ENCODE measurements at places on chromosomes 5 and 9. TPM values are rescaled to one million over a fixed set of nuclear protein-coding genes. Genes with fewer than 3 reads are reported as not detected.
A peak's percentile ranks its signal among the peaks of the same experiment; 100 is the strongest.

Gene IL33
- not detected for total RNA-seq

Gene CDH6
- total RNA-seq = 0.04 TPM

DNA sequence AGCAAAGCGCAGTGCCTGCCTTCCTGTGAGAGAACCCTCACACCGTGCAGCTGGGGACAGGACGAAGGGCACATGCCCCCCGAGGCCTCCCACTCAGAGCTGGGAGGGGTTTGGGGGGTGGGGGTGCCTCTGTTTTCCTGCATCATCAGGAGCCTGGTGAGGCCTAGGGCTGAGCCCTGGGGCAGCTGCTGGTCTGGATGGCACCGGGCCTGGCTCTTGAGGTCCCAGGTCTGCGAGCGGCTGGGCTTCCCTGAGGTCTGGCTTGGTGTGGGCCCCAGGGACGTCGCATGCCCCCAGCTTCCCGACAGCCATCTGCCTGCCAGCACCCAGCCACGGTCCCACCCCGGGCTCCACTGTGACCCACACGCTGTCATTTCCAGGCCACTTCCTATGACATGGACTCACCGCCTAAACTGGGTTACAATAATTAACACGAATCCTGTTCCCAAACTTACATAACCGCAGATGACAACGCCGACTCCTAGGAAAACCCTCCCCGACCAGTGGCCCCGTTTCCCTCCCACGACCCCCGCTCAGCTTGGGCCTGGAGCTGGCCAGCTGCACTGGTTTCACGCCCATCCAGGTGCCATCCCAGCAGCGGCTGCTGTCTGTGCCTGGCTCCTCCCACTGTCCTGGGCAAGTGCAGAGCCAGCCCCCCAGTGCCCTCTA lies 8.7 kb downstream of the NACC2 start:
- no peaks in the 10 kb centered on the region for H3K4me1 ChIP-seq
- DNase-seq = no peak
- no peak overlapping the region for H3K4me3 ChIP-seq
- no peak overlapping the region for H3K27ac ChIP-seq
- H3K27me3 ChIP-seq = no peaks in the 10 kb centered on the region
- no peaks in the 10 kb centered on the region for H3K36me3 ChIP-seq

Gene FOXD4L3
- total RNA-seq = 0.21 TPM

Gene FCN2
- total RNA-seq = not detected

DNA sequence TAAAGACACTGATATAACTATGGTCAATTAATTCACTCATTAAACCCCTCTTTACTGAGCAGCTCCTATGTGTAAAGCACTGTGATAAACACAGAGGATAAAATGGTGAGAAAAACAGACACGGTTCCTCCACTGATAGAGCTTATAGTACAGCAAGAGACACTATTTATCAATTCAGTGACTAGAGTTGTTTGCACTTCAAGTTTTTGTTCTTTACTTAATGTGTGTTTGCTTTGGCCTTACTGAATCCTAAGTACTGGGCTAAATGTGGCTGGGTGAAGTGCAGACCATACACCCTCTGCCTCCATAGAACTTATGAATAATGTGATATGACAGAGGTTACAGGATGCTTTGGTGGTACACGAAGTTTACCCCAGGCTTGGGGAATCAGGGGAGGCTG lies 80.1 kb upstream of the ITGA1 start:
- DNase-seq = no peak
- no peaks in the 10 kb centered on the region for H3K27me3 ChIP-seq
- no peak overlapping the region for H3K4me3 ChIP-seq
- H3K27ac ChIP-seq = no peak overlapping the region
- no peaks in the 10 kb centered on the region for H3K4me1 ChIP-seq

DNA sequence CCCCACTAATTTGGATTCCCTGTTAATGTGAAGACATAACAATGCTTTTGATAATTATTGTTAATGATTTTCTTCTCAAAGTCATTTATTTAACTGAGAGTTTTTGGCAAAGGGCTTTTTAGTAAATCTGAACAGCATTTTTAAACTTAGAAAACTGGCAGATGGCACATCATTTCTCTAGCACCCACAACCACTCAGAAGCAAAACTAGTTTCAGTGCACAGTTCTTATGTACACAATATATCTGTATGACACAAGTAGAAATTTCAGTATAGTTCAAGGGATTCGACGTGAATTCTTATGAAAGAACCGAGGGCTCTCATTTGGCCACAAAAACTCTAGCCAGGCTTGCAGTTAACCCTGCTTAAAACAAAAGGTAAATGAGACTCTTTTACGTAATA lies 231.4 kb upstream of the CDH9 start:
- H3K36me3 ChIP-seq = no peaks in the 10 kb centered on the region
- no peaks in the 10 kb centered on the region for H3K27me3 ChIP-seq

Gene KLF4
- 0.56 TPM for total RNA-seq

Gene TMEM171
- not detected for total RNA-seq

GRCh38 chr5:108617467-108618435 lies 129.9 kb upstream of the FER start:
- H3K36me3 ChIP-seq = no peaks in the 10 kb centered on the region
- no peak for DNase-seq
- H3K27ac ChIP-seq = no peak overlapping the region

DNA sequence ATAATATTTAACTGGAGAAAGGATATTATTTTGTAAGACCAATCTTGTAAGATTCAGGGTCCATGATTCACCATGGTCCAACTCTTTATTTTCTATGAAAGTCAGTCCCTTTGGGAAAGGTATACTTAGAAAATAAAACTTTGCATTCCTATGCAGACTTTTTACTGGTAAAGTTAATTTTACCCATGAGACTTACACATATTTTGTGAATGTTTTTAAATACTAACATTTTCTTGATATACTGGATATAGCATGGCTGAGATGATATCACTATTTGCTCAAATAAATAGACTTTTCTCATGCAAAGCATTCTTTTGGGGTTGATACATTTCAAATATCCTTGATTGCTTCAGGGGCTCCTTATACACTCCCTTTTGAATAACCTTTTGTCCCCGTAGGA lies 512.1 kb downstream of the MAN2A1 start:
- H3K36me3 ChIP-seq = no peaks in the 10 kb centered on the region
- DNase-seq = no peak
- H3K4me1 ChIP-seq = peaks cover 10% of the 10 kb centered on the region
- no peak overlapping the region for H3K4me3 ChIP-seq
- H3K27ac ChIP-seq = no peak overlapping the region

DNA sequence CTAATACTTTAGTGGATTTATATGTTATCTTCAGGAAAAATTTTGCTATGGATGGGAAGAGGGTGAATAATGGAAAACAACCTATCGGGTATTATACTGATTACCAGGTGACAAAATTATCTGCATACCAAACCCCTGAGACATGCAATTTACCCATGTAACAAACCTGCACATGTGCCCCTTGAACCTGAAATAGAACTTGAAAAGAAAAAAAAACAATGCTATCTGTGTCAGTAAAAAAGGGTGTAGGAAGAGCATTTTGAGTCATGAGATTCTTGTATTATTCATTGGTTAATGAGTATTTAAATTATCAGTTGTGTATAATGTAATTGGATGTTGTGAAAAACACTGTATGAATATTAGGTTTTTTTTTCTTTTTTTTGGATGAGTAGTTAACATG lies 75.4 kb downstream of the PRR16 start:
- H3K27me3 ChIP-seq = no peaks in the 10 kb centered on the region
- no peak for DNase-seq
- H3K36me3 ChIP-seq = no peaks in the 10 kb centered on the region
- no peaks in the 10 kb centered on the region for H3K4me1 ChIP-seq

GRCh38 chr5:63245271-63245670 lies 666.7 kb downstream of the LRRC70 start:
- H3K27ac ChIP-seq = no peak overlapping the region
- no peaks in the 10 kb centered on the region for H3K27me3 ChIP-seq
- no peak overlapping the region for H3K4me3 ChIP-seq
- H3K36me3 ChIP-seq = no peaks in the 10 kb centered on the region
- DNase-seq = no peak
- no peaks in the 10 kb centered on the region for H3K4me1 ChIP-seq

- H3K4me3 ChIP-seq = no peak overlapping the region
- no peaks in the 10 kb centered on the region for H3K27me3 ChIP-seq
- no peak overlapping the region for H3K27ac ChIP-seq
Measured at GRCh38 chr9:87610200-87611155, 112.8 kb downstream of the DAPK1 start.

GRCh38 chr9:2623288-2624050 lies 1.9 kb downstream of the VLDLR start:
- peak overlapping the region; percentile 59 for H3K4me3 ChIP-seq
- peaks cover 30% of the 10 kb centered on the region for H3K4me1 ChIP-seq
- DNase-seq = peak; percentile 77
- peaks cover 8% of the 10 kb centered on the region for H3K27me3 ChIP-seq

Gene CTSV
- total RNA-seq = 29.0 TPM

- peaks cover 10% of the 10 kb centered on the region for H3K4me1 ChIP-seq
- H3K4me3 ChIP-seq = no peak overlapping the region
- no peaks in the 10 kb centered on the region for H3K27me3 ChIP-seq
- H3K36me3 ChIP-seq = no peaks in the 10 kb centered on the region
- H3K27ac ChIP-seq = no peak overlapping the region
- DNase-seq = no peak
Measured at GRCh38 chr5:167701051-167701450, 590.4 kb upstream of the WWC1 start.

Gene CARTPT
- total RNA-seq = not detected

GRCh38 chr5:5810461-5810860 lies 388.0 kb downstream of the ICE1 start:
- no peak overlapping the region for H3K4me3 ChIP-seq
- H3K27me3 ChIP-seq = no peaks in the 10 kb centered on the region
- no peaks in the 10 kb centered on the region for H3K4me1 ChIP-seq
- H3K36me3 ChIP-seq = no peaks in the 10 kb centered on the region
- DNase-seq = no peak

GRCh38 chr5:69497006-69497520 lies 4.5 kb downstream of the OCLN start:
- no peak overlapping the region for H3K27ac ChIP-seq
- H3K4me1 ChIP-seq = peaks cover 7% of the 10 kb centered on the region
- peaks cover 38% of the 10 kb centered on the region for H3K27me3 ChIP-seq
- H3K4me3 ChIP-seq = no peak overlapping the region
- peak; percentile 57 for DNase-seq

Gene GGTA1
- not detected for total RNA-seq

- no peak for DNase-seq
- H3K27ac ChIP-seq = peak overlapping the region; percentile 16
- peaks cover 25% of the 10 kb centered on the region for H3K36me3 ChIP-seq
- peaks cover 8% of the 10 kb centered on the region for H3K4me1 ChIP-seq
- H3K4me3 ChIP-seq = no peak overlapping the region
Measured at GRCh38 chr9:129637673-129638439, 4.1 kb downstream of the ASB6 start.

- H3K27me3 ChIP-seq = no peaks in the 10 kb centered on the region
- DNase-seq = no peak
- H3K4me1 ChIP-seq = peaks cover 4% of the 10 kb centered on the region
- no peak overlapping the region for H3K4me3 ChIP-seq
Measured at GRCh38 chr9:96187151-96187555, 114.8 kb downstream of the HSD17B3 start.

DNA sequence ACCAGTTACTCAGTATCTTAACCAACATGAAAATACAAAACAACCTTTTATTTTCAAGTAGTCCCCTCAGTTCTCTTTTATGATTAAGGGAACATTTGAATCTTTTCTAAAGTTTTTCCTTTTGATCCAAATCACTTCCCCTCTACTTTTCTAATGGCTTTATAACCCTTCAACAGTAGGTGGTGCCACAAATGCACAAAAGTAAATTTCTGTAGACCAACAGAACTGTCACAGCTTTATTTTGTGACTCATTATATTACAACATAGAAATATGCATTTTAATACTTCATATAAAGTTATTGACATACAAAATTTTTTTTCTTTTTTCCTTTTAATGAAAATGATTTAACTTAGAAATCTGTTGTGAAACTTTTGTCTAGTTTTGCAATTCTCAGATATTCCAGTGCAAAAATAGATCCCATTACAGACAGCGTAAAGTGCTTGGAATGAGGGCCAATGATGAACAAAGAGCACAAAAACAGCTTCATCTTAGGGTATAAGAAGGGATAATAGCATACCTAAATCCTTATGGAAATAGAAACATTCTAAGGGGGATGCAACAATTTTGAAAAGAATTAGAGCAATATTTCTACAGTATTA lies 17.0 kb downstream of the NIPSNAP3B start:
- H3K4me1 ChIP-seq = peaks cover 38% of the 10 kb centered on the region
- peaks cover 15% of the 10 kb centered on the region for H3K36me3 ChIP-seq
- H3K27ac ChIP-seq = peak overlapping the region; percentile 71
- no peak overlapping the region for H3K4me3 ChIP-seq
- no peaks in the 10 kb centered on the region for H3K27me3 ChIP-seq

GRCh38 chr5:151239237-151239861 lies 13.6 kb upstream of the GM2A start:
- peaks cover 21% of the 10 kb centered on the region for H3K4me1 ChIP-seq
- H3K27me3 ChIP-seq = no peaks in the 10 kb centered on the region
- H3K27ac ChIP-seq = peak overlapping the region; percentile 97
- no peak overlapping the region for H3K4me3 ChIP-seq
- DNase-seq = peak; percentile 85

DNA sequence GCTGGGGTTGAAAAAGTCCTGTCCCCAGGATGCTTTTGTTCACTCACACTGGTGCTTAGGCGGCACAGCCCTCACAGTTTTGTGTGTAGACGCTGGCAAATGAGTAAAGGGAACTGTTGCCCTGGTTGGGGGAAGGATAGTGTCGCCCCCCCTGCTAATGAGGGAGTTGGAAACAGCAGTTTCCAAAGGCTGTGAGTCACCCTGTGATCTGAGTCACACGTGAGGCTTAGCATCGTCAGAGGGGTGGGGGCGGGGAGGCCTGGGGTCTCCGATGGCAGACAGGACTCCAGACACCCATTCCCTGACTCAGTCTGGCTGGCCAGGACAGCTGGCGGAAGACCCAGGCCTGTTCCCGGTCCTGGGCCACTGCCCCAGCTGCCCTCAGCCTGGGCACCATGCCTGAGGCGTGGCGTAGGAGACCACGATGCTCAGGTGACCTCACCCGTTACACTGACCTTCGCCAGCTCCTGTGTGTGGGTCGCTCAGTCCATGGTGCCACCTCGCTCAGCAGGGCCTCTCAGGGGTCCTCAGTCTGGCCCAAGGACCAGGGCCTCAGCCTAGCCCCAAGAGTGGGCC lies 2.9 kb downstream of the DNAJB5 start:
- H3K4me1 ChIP-seq = peaks cover 56% of the 10 kb centered on the region
- peaks cover 6% of the 10 kb centered on the region for H3K36me3 ChIP-seq
- no peak for DNase-seq
- no peak overlapping the region for H3K4me3 ChIP-seq
- H3K27ac ChIP-seq = peak overlapping the region; percentile 98

Gene GRXCR2
- not detected for total RNA-seq

Gene UNC13B
- total RNA-seq = 43.7 TPM

- H3K36me3 ChIP-seq = no peaks in the 10 kb centered on the region
- H3K4me3 ChIP-seq = no peak overlapping the region
- H3K4me1 ChIP-seq = no peaks in the 10 kb centered on the region
Measured at GRCh38 chr5:118468085-118468484, 520.3 kb downstream of the DTWD2 start.

Gene PCDHA6
- total RNA-seq = 16.9 TPM

- H3K4me1 ChIP-seq = peaks cover 39% of the 10 kb centered on the region
- no peaks in the 10 kb centered on the region for H3K27me3 ChIP-seq
- peak; percentile 94 for DNase-seq
- H3K4me3 ChIP-seq = no peak overlapping the region
- H3K27ac ChIP-seq = no peak overlapping the region
Measured at GRCh38 chr5:160269017-160269416, 39.7 kb downstream of the FABP6 start.

Gene OTP
- total RNA-seq = not detected

Gene ARID3C
- 0.27 TPM for total RNA-seq

GRCh38 chr5:158979749-158980521 lies 119.8 kb downstream of the EBF1 start:
- no peak overlapping the region for H3K4me3 ChIP-seq

Measured in cardiac muscle cell (in vitro differentiated cells and primary cell).